Activated CD4-positive, alpha-beta T cell treated with anti-CD3 and anti-CD28 coated beads for 4 hours (primary cell): ENCODE measurements at places on chromosomes 13 and 19.

- no peak for DNase-seq
These were observed 907 bp downstream of the ZNF569 start for GRCh38 chr19:37466277-37466797.

GRCh38 chr19:27974082-27974513 lies 1238.9 kb downstream of the UQCRFS1 start:
- DNase-seq: no peak

DNA sequence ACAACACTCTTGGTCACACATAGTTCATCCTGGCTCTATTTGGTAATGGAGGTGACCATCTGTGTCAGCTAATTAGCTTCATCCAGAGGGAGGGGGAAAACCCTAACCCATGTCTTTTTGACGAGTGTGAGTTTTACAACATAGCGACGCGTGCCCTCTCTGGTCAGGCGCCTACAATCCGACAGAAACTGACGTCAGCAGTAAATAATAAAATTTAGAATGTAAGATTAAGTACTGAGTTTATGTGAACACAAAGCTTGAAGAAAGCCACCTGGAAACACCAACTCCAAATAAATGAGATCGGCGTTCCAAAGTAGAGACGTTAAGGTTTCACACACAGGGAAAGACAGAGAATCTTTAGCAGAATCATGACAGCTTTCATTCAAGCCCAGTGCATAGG lies 1.8 kb upstream of the ZNF83 start:
- DNase-seq: no peak

DNA sequence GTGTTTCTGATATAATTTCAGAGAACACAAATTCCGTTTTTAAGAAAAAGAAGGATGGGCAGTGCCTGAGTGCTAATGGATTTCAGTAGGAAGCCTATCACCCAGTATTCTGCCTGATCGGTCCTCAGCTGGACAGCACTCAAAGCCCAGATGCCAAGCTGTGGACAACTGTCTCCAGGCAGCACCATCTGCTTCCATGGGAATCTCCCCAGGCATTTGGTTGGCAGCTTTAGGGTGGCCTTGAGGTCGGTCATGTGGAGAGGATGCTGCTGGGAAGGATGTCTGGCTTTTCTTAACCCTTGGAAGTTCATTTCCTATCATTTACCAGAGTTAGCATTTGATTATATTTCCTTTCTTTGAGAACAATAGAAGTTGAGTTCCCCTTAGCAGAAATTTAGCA lies 311.7 kb downstream of the TBC1D4 start:
- DNase-seq: no peak

- DNase-seq: peak; percentile 69
These were observed at the start of gene LIN7B for GRCh38 chr19:49113762-49114629. LIN7B (plus strand) TSS chr19:49114370; CDS start chr19:49114405, 35 bp downstream.

DNA sequence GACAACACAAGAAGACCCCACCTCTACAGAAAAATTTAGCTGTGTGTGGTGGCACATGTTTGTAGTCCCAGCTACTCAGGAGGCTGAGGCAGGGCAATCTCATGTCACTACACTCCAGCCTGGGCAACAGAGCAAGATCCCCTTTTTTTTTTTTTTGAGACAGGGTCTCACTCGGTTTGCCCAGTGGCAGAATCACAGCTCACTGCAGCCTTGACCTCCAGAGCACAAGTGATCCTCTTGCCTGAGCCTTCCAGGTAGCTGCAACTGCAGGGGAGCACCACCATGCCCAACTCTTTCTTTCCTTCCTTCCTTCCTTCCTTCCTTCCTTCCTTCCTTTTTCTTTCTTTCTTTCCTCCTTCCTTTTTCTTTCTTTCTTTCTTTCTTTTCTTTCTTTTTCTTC lies 4.2 kb upstream of the CLEC4G start:
- DNase-seq: no peak
